ENCODE measurements at places on chromosomes 5 and 9.

GRCh38 chr9:95512709-95513095 lies 4.1 kb downstream of the PTCH1 start:
- no peak for DNase-seq

DNA sequence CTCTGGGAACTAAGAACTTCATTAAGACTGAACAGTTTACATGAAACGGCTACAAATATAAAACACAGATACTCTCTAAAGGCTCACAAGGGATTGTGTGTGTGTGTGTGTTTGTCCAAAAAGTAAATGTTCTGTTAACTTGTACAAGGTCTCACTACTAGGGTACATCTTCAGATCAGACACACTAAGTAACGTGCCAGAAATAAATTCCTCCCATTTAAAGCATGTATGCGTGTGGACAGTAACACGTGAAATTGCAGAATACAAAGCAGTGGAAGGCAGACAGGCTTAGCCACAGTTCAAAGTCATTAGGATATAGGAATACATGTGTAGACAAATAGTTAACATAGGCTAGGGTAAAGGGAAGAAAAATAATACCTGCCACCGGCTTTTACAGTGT lies 1.8 kb downstream of the BNC2 start:
- no peak for DNase-seq

- peak; percentile 88 for DNase-seq
Observed at GRCh38 chr5:175823731-175824525, 47.5 kb upstream of the CPLX2 start.

DNA sequence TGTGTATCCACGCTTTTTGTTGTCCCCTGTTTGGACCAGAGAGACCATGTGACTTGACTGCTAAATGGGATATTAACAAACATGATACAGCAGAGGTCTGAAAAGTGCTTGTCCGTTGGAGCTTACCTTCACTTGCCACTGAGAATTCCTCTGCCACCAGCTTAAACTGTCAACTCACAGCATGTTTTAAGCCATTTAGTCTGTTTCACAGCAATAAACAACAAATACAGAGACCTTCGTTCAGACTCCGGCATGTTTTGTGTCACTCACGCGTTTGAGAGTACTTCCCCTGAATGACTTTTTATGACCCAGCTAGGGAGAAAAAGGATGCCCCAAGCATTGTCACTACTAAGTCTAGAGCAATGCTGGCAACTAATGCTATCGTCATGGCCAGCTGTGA lies 173.8 kb downstream of the PTPRD start:
- DNase-seq, result no peak

- no peak for DNase-seq
Observed at GRCh38 chr9:123162791-123163345, 105.5 kb downstream of the STRBP start.

DNA sequence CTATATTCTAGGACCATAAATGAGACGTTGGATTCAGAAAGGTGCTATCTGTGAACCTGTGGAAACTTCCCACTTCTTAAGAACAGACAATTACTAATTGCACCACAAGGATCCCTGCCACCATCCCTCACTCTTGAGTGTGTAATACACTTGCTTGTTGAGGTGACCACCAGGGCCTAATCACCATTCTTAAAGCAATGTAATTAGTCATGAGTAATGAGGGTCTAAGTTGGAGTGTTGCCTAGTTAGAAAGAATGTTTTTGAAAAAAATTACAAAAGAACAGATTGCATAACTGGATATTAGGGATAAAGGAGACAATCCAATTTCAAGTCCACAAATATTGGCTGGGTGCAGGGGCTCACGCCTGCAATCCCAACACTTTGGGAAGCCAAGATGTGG lies 56.9 kb upstream of the TRIO start:
- peak; percentile 17 for DNase-seq

GRCh38 chr9:36328798-36329411 lies 70.7 kb upstream of the GNE start:
- DNase-seq, result peak; percentile 78

- no peak for DNase-seq
Observed at GRCh38 chr5:129670957-129671500, 76.9 kb upstream of the MINAR2 start.

GRCh38 chr5:135439231-135440205 lies 7.6 kb downstream of the DCANP1 start:
- DNase-seq, result no peak

GRCh38 chr5:76555717-76556116 lies 67.5 kb downstream of the F2RL2 start:
- DNase-seq, result no peak

GRCh38 chr9:3398232-3398648 lies 127.6 kb downstream of the RFX3 start:
- no peak for DNase-seq

DNA sequence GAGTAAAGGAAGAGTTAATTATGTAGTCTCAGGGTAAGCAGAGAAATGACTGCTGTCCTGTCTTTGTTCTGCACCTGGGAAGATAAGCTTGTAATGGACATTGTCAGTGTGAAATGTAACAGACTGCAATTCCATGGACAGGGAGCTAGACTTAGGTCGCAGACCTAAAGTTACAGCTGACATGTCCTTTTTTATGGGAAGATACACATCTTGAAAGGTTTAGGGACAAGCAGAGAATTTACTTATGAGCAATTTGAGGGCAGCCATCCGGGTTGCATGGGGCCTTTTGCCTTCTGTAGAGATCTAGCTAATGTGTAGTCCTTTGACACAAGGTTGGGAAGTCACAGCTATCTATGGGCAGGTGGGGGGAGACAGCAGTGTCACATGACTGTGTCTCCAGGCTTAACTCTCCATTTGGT lies 85.7 kb downstream of the SERINC5 start:
- DNase-seq, result no peak

DNA sequence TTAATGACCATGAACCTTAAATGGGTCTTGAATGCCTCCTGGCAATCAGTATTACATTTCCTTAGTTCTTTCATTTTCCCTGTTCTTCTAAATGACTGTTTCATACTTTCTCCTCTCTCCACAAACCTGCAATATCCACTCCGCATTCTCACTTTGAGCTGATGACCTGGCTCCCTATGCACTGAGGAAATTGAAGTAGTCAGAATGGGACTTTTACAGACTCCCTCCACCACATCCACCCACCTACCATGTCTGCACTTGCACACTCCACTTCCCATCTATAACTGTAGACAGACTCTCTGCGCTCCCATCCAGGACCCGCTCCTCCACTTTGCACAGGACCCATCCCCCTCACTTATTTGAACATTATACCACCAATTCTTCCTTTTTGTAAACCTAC lies 36.2 kb upstream of the GZMA start:
- no peak for DNase-seq

- no peak for DNase-seq
Observed at GRCh38 chr9:133822430-133823065, 84.4 kb upstream of the SARDH start.

DNA sequence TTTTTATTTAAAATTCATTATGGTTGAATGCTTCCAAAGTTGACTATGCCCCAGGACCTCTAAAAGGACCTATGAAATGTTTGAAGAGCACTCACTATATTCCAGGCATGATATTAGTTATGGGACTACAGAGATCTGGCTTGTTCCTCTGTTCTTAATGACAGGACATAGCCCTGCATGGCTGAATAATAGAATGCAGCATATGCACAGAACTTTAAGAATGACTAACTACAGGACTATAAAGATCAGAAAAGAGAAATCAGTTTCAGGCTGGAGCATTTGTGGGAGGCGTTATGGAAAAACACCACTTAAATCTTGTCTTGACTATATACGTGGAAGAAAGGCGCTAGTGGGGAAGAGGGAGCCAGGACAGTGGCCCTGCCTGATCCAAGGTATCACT lies 239.2 kb downstream of the DOCK8 start:
- no peak for DNase-seq

Measured in NCI-H82 (cell line).